ENCODE measurements at places on chromosomes 11 and 22. TPM values are rescaled to one million over a fixed set of nuclear protein-coding genes. Genes with fewer than 3 reads are reported as not detected.

Gene ASPHD2
- 8.8 TPM for total RNA-seq

Gene DCDC1
- total RNA-seq = not detected

Gene ACCSL
- total RNA-seq = not detected

GRCh38 chr11:69002110-69002569, 10.9 kb downstream of the MRGPRF start:
- H3K36me3 ChIP-seq = no peaks in the 10 kb centered on the region
- no peaks in the 10 kb centered on the region for H3K4me1 ChIP-seq
- H3K27ac ChIP-seq = no peak overlapping the region
- H3K27me3 ChIP-seq = peaks cover 2% of the 10 kb centered on the region
- no peak overlapping the region for H3K4me3 ChIP-seq

DNA sequence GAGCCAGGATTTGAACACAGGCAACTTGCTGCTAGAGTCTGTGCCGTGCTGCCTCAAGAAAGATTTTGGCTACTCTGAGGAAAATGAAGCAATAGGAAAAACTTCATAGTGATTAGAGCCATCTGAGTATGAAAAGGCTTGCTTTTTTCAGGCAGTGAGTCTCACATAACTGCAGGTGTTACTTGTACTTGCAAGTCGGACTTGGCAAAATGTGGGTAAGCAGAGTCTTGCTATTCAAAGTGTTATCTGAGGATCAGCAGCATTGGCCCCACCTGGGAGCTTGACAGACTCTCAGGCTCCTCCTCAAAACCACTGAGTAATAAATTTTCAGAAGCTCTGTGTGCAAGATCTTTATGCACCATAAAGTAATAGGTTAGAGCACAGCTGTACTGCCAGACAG, 18.1 kb downstream of the RNF141 start:
- peaks cover 28% of the 10 kb centered on the region for H3K36me3 ChIP-seq
- H3K27ac ChIP-seq = no peak overlapping the region
- H3K27me3 ChIP-seq = no peaks in the 10 kb centered on the region
- H3K4me3 ChIP-seq = no peak overlapping the region
- DNase-seq = no peak

GRCh38 chr11:94549146-94549545, 5.4 kb downstream of the FUT4 start:
- H3K4me3 ChIP-seq = no peak overlapping the region
- H3K27ac ChIP-seq = no peak overlapping the region
- H3K27me3 ChIP-seq = no peaks in the 10 kb centered on the region
- DNase-seq = no peak
- peaks cover 17% of the 10 kb centered on the region for H3K36me3 ChIP-seq
- peaks cover 33% of the 10 kb centered on the region for H3K4me1 ChIP-seq

GRCh38 chr11:2435288-2436012, 8.9 kb downstream of the TRPM5 start:
- H3K27ac ChIP-seq = no peak overlapping the region
- H3K4me3 ChIP-seq = no peak overlapping the region
- H3K27me3 ChIP-seq = peaks cover 9% of the 10 kb centered on the region
- H3K36me3 ChIP-seq = no peaks in the 10 kb centered on the region
- no peaks in the 10 kb centered on the region for H3K4me1 ChIP-seq
- no peak for DNase-seq

DNA sequence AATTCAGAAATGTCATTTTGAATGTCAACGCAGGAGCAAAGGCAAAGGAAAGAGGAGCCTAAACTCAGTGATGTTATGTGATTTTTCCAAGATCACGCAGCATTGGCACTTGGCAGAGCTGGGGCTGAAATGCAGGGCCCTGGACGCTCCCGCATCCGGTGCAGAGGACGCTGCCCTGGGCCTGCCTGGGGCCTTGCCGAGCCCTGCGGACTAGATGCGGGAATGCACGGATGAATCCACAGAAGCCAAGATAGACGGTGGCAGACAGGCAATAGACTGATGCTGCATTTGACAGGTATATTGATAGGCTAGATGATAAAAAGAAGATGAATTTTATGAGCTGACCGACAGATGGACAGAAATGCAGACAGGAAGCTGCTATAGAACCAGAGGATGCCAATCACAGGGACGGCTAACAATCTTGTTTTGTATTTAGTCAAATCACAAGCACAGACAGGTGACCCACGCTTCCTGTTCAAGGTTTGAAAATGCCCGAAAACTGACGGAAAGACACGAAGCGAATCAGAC, 696 bp upstream of the MARK2 start:
- H3K4me1 ChIP-seq = peaks cover 52% of the 10 kb centered on the region
- DNase-seq = no peak
- H3K4me3 ChIP-seq = peak overlapping the region; percentile 82
- no peaks in the 10 kb centered on the region for H3K27me3 ChIP-seq

DNA sequence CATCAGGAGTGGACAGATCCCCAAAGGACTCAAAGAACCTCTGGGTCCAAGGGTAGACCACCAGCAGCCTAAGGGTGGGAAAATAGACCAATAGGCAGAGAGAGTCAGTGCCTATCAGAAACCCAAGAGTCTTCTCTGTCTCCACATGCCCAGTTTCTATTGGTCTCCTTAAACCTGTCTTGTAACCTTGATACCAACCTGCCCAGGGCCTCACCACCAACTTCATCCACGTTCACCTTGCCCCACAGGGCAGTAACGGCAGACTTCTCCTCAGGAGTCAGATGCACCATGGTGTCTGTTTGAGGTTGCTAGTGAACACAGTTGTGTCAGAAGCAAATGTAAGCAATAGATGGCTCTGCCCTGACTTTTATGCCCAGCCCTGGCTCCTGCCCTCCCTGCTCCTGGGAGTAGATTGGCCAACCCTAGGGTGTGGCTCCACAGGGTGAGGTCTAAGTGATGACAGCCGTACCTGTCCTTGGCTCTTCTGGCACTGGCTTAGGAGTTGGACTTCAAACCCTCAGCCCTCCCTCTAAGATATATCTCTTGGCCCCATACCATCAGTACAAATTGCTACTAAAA, at the start of gene HBB:
Gene HBB (minus strand): TSS at position 340 of the 579 bp plus-strand sequence. CDS start 50 bp downstream, at position 290.
- H3K36me3 ChIP-seq = no peaks in the 10 kb centered on the region
- no peak for DNase-seq
- H3K27me3 ChIP-seq = no peaks in the 10 kb centered on the region

- DNase-seq = no peak
- H3K27me3 ChIP-seq = peaks cover 5% of the 10 kb centered on the region
- no peak overlapping the region for H3K4me3 ChIP-seq
- H3K4me1 ChIP-seq = no peaks in the 10 kb centered on the region
- no peaks in the 10 kb centered on the region for H3K36me3 ChIP-seq
Measured at GRCh38 chr22:28044546-28045173, 125.6 kb upstream of the PITPNB start.

DNA sequence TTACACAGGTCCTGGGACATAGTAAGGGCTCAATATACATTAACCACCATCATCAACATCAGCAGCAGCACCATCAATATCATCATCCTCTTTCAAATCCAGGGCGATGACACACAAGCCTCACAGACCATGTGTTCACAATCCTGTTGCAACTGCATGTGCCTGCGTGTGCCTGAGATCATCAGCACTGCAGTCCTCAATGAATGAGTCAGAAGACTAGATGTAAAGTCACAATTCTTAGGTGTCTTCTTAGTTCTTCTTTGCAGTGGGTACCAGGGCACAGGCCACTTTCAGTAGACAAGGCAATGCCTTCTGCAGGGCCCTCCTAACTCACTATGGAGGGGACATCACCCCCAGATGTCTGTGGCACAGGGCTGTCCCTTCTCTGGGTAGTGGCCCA, 111.1 kb downstream of the MYO18B start:
- H3K4me3 ChIP-seq = no peak overlapping the region
- no peak overlapping the region for H3K27ac ChIP-seq
- no peaks in the 10 kb centered on the region for H3K36me3 ChIP-seq
- no peaks in the 10 kb centered on the region for H3K4me1 ChIP-seq
